ENCODE measurements at places on chromosomes 4 and X.

DNA sequence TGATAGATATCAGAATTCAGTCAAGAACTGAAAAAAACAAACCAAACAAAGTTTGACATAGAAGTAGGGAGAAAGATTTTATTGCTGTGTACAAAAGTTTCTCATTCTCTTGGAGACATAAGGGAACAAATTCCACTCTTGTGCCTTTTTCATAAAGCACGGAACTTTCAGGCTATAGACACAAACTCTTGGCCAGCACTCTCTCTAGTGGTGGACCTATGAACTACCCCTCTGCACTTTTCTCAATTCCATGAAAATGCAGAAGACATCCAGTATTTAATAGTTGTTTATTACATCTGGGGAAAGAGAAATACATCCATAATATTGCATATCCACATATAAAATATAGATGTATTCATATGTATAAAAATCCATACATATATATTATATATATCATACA lies 291.6 kb upstream of the HS3ST1 start:
- DNase-seq = no peak

DNA sequence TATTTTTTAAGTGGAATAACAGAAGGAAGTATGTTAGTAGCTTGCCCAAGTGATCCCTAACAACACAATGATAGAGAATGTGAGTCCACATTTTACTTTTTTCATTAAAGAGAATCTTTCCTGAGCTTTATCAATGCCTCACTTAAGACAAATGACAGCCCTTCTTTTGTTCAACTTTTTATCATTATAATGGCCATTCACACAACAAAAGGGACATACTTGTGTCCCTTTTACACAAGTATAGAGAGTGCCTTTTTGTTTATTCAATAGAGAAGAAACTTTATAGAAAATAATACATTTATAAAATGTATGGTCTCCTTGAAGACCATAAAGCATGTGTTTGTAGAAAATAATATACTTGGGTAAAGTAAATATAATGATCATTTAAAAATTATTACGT lies 96.3 kb downstream of the PDE5A start:
- DNase-seq = no peak

DNA sequence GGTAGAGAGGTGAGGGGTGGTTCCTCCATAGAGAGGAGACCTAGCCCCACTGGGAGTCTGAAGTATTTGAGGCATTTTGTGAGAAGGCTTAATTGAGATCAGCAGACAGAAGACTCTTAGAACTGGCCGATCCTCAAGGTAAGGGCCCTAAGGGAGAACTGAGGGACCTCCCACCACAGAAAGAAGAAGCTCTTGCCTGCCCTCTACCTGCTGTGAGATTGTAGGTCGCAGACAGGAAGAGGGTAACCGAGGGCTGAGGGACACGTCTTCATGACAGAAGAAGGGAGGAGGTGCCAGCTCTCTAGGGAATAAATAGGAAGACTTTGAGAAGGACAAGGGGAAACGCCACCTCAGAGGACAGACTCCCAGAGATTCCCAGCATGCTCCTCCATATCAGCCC lies 24.1 kb upstream of the MAGEC1 start:
- no peak for DNase-seq

GRCh38 chrX:17414027-17414658 lies 39.1 kb downstream of the NHS start:
- no peak for DNase-seq

DNA sequence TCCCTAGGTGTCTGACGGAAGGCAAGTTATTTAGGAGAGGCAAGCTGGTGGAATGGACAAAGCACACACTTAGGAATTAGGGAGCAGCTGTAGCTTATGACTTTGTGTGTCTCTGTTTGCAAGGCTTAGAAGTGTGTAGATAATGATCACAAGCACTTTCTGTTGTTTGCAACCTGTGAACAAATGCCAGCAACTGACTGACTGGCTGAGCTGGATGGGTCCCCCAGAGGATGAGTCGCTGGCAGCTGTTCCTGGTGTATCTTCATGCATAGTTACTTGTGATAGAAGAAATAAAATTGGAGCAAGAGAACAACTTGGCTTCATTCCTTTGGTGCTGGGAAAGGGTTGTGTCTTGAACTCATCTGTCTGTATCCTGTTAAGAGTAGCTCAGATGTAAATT lies 64.2 kb upstream of the BEND4 start:
- no peak for DNase-seq

- no peak for DNase-seq
Observed at GRCh38 chrX:14903891-14904290, 30.7 kb downstream of the MOSPD2 start.

Measured in stimulated activated CD8-positive, alpha-beta memory T cell treated with anti-CD3 and anti-CD28 coated beads, Interleukin-4, amount 100 ng/mL, for 48 hours (primary cell).